Spinal cord (tissue), 10 donors: ENCODE measurements at places on chromosomes 6 and 20. TPM values are rescaled to one million over a fixed set of nuclear protein-coding genes. Genes with fewer than 3 reads are reported as not detected.

- H3K27me3 ChIP-seq, result no peaks in the 10 kb centered on the region
- no peak for DNase-seq
- H3K4me3 ChIP-seq, result no peak overlapping the region
- H3K4me1 ChIP-seq, result no peaks in the 10 kb centered on the region
- no peaks in the 10 kb centered on the region for H3K36me3 ChIP-seq
Observed at GRCh38 chr6:74114428-74114827, 418.4 kb downstream of the CD109 start.

GRCh38 chr6:138377844-138378243, at the start of gene SMIM28:
Gene SMIM28 (plus strand): TSS chr6:138377905. CDS start chr6:138378073, 168 bp downstream.
- DNase-seq, result no peak
- no peaks in the 10 kb centered on the region for H3K36me3 ChIP-seq
- no peak within 1 kb of the TSS for H3K27ac ChIP-seq
- no peaks in the 10 kb centered on the region for H3K27me3 ChIP-seq
- no peak within 1 kb of the TSS for H3K4me3 ChIP-seq

GRCh38 chr6:83429857-83430610, 817 bp downstream of the ME1 start:
- H3K36me3 ChIP-seq, result no peaks in the 10 kb centered on the region
- peaks cover 14% of the 10 kb centered on the region for H3K4me1 ChIP-seq
- no peak overlapping the region for H3K27ac ChIP-seq
- H3K4me3 ChIP-seq, result peak overlapping the region; percentile 64
- H3K27me3 ChIP-seq, result no peaks in the 10 kb centered on the region
- no peak for DNase-seq

DNA sequence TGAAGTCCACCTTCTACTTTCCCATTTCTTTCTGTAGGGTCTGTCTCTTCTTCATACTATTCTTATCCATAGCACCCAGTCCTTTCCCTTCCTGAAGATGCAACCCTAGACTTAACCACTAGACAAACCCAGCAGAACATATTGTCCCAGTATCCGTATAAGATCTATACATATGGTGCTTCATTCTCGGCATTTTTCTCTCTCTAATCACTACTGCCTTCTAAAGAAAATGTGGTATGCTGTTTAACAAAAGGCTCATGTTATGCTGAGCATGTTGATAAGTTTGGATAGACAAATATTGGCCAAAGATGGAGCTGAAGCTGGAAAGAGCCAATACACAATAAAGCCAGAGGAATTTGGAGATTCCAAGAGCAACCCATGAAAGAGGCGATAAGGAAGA, 212.6 kb downstream of the MAFB start:
- no peak for DNase-seq
- H3K4me3 ChIP-seq, result no peak overlapping the region
- H3K36me3 ChIP-seq, result no peaks in the 10 kb centered on the region
- H3K4me1 ChIP-seq, result peaks cover 3% of the 10 kb centered on the region
- H3K27ac ChIP-seq, result no peak overlapping the region
- H3K27me3 ChIP-seq, result no peaks in the 10 kb centered on the region

GRCh38 chr20:4613184-4613583, 108.5 kb upstream of the PRND start:
- peaks cover 14% of the 10 kb centered on the region for H3K4me1 ChIP-seq
- H3K27ac ChIP-seq, result peak overlapping the region; percentile 91
- H3K36me3 ChIP-seq, result no peaks in the 10 kb centered on the region
- no peak overlapping the region for H3K4me3 ChIP-seq

GRCh38 chr6:109260126-109260525, 122.1 kb downstream of the CD164 start:
- H3K27ac ChIP-seq, result no peak overlapping the region
- H3K27me3 ChIP-seq, result no peaks in the 10 kb centered on the region
- H3K4me1 ChIP-seq, result no peaks in the 10 kb centered on the region
- H3K4me3 ChIP-seq, result no peak overlapping the region

The MLN gene
- total RNA-seq, result not detected

- H3K36me3 ChIP-seq, result no peaks in the 10 kb centered on the region
- no peaks in the 10 kb centered on the region for H3K4me1 ChIP-seq
- no peak overlapping the region for H3K4me3 ChIP-seq
- no peaks in the 10 kb centered on the region for H3K27me3 ChIP-seq
Observed at GRCh38 chr6:99885051-99885450, 109.0 kb downstream of the MCHR2 start.

The SYNGAP1 gene
- total RNA-seq, result 21.0 TPM

DNA sequence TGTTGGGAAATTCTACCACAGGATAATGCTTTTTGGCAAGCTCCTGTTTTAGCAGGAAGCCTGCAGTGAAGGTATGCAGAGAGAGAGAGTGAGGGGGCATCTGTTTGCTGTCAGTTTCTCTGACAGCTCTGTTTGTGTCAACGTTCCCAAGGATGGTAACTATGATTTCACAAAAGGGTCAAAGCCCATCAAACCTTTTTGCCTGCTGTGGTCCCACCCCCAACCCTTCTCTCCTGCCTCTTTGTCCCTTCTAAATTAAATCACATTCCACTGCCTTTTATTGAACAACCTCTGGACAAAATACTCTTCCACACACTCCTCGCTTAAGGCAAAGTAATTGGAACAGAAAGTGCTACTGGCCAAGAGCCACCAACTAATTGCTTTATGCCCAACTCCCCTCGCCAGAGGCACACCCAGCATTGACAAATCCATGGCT, 128.3 kb downstream of the TSHZ2 start:
- no peaks in the 10 kb centered on the region for H3K4me1 ChIP-seq
- H3K27me3 ChIP-seq, result no peaks in the 10 kb centered on the region
- no peak overlapping the region for H3K27ac ChIP-seq
- no peak for DNase-seq
- no peaks in the 10 kb centered on the region for H3K36me3 ChIP-seq

DNA sequence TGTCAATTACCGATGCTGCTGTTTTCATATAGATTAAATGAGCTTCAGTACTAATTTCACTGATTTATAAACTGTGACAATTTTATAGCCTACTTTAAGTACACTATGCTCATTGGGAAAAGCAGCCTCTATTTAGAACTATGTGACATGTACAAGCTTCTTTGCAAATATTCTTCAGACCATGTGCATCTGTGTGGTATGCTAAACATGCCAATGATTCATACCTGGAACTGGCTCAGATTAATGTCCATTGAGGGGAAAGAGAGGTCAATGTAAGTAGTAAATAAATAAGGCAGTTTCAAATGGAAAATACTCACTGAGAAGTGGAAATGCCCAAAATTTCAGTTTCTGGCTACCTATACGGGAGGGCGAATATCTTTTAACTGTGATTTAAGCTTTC, 777.7 kb downstream of the C6orf118 start:
- no peaks in the 10 kb centered on the region for H3K27me3 ChIP-seq
- no peak overlapping the region for H3K4me3 ChIP-seq
- H3K36me3 ChIP-seq, result no peaks in the 10 kb centered on the region
- DNase-seq, result no peak

DNA sequence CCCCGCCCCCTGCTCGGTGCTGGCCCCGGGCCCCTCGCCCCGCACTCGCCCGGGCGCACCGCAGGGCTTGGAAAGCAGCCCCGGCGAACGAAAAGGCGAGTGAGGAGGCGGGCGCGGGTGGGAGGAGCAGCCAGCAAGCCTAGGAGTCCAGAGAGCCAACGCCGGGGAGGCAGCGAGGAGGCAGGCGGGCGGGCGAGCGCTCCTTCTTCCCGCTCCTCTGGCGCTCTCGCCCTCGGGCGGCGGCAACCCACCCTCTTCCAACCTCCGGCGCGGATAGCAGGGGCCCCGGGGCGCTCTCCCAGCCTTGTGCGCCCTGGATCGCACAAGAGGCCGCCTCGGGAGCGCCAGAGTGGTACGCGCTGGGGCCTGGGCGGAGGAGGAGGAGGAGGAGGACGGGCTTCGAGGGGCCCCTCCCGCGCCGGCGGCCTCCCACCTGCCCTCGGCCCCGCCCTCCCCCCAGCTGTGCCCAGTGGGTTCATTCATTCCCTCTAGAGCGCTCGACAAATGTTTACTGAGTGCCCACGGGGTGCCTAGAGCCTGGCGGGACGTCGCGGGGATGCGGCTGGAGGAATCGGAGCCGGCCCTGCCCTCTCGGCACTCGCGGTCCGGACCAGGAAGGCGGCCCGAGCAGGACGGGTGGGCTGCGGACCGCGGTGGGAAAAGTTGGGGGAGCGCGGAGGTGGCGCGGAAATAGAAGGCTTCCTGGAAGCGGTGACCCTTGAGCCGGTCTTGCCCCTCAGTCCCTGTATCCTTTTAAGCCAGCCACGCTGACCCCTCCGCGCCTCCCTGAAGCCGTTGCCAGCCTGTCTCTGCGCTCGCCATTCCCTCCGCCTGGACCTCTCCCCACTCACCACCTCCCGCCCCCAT, at the start of gene BMP7:
TSS of gene BMP7 (minus strand) at position 351 of the 867 bp plus-strand sequence. CDS start 519 bp downstream, outside the sequence.
- H3K4me3 ChIP-seq, result peak within 1 kb of the TSS; percentile 83
- peak within 1 kb of the TSS; percentile 87 for H3K27ac ChIP-seq
- H3K36me3 ChIP-seq, result peaks cover 3% of the 10 kb centered on the region
- peak; percentile 81 for DNase-seq
- H3K27me3 ChIP-seq, result peaks cover 46% of the 10 kb centered on the region
- peaks cover 63% of the 10 kb centered on the region for H3K4me1 ChIP-seq

- H3K27me3 ChIP-seq, result no peaks in the 10 kb centered on the region
- no peaks in the 10 kb centered on the region for H3K36me3 ChIP-seq
- no peak for DNase-seq
- no peak overlapping the region for H3K4me3 ChIP-seq
- H3K27ac ChIP-seq, result no peak overlapping the region
Observed at GRCh38 chr20:57996465-57996864, 232.0 kb downstream of the ANKRD60 start.

- H3K4me1 ChIP-seq, result peaks cover 16% of the 10 kb centered on the region
- no peak for DNase-seq
- H3K27ac ChIP-seq, result no peak overlapping the region
- H3K36me3 ChIP-seq, result peaks cover 4% of the 10 kb centered on the region
Observed at GRCh38 chr20:32337937-32338661, 20.0 kb upstream of the ASXL1 start.

DNA sequence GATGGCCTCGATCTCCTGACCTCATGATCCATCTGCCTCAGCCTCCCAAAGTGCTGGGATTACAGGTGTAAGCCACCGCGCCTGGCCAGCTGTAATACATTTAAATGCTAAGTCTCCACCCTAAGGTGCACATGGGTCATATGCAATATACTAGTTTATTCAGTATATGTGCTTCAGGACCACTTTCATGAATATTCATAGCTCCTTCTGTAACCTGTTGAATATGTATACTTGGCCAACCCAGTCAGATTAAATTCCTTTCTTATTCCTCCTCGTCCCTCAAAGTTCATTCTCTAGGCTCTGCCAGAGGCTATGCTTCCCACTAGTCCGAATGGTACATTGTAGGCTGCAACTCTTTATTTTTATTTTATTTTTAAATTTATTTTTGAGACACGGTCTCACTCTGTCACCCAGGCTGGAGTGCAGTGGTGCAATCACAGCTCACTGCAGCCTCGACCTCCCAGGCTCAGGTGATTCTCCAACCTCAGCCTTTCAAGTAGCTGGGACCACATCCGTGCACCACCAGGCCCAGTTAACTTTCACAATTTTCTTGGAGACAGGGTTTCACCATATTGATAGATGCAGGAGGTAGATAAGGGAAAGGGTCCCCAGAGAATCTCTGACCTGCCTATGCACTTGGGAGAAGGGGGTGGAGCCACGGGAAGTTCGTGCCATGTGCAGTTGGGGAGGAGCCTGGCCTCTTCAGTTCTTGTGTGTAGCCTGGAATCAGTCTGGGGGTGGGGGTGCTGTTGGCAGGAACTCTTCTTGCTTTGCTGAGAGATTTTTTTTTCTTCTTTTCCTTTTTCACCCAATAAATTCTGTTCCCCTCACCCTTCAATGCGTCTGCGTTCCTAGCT, 41.3 kb upstream of the DDR1 start:
- no peaks in the 10 kb centered on the region for H3K27me3 ChIP-seq
- H3K27ac ChIP-seq, result no peak overlapping the region
- no peak for DNase-seq
- H3K36me3 ChIP-seq, result no peaks in the 10 kb centered on the region
- H3K4me3 ChIP-seq, result no peak overlapping the region

The LPIN3 gene
- 3.1 TPM for total RNA-seq

- H3K4me1 ChIP-seq, result no peaks in the 10 kb centered on the region
- no peak overlapping the region for H3K4me3 ChIP-seq
- no peak overlapping the region for H3K27ac ChIP-seq
- H3K27me3 ChIP-seq, result no peaks in the 10 kb centered on the region
Observed at GRCh38 chr6:64010010-64010409, 374.4 kb downstream of the PHF3 start.

DNA sequence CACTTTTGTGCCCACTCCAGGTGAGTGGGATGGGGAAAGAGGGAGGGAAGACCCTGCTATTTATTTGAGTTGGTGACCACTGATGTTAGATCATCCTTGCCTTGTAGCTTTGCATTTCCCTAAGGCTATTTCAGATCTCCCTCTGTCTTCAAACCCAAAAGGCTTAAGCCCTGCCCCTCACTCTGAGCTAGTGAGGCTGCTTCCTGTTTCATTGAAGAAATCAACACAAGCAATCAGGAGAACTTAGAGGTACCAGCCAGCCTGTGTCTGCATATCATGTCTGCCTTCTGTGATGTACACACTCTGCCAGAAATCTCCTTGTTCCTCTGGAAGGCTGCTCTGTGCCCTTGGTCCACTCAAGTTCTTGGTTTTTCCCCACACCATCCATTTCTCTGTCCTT, 135.3 kb downstream of the ARID1B start:
- no peak overlapping the region for H3K27ac ChIP-seq
- no peak overlapping the region for H3K4me3 ChIP-seq
- peaks cover 6% of the 10 kb centered on the region for H3K36me3 ChIP-seq
- H3K27me3 ChIP-seq, result no peaks in the 10 kb centered on the region
- H3K4me1 ChIP-seq, result no peaks in the 10 kb centered on the region

- peak within 1 kb of the TSS; percentile 18 for H3K4me3 ChIP-seq
- peaks cover 10% of the 10 kb centered on the region for H3K4me1 ChIP-seq
- no peak for DNase-seq
- H3K27me3 ChIP-seq, result peaks cover 31% of the 10 kb centered on the region
- H3K36me3 ChIP-seq, result no peaks in the 10 kb centered on the region
Observed at GRCh38 chr20:59300333-59301081, at the start of gene EDN3. Gene EDN3 (plus strand): TSS chr20:59300611. CDS start chr20:59300813, 202 bp downstream.

DNA sequence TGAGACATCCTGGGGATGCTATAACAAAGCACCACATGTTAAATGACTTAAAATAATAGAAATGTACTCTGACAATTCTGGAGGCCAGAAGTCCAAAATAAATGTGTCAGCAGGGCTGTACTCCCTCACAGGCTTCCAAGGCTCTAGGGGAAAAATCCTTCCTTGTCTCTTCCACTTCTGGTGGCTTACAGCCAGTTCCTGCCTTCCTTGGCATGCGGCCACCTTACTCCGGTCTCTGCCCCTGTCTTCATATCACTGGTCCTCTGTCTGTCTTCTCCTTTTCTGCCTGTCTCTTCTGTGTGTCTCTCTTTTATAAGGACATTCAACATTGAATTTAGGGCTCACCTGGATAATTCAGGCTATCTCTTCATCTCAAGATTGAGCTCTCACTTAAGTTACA, 155.3 kb upstream of the SYNCRIP start:
- no peaks in the 10 kb centered on the region for H3K27me3 ChIP-seq
- no peak overlapping the region for H3K4me3 ChIP-seq
- no peak for DNase-seq
